ENCODE measurements at places on chromosomes 6 and 20. TPM values are rescaled to one million over a fixed set of nuclear protein-coding genes. Genes with fewer than 3 reads are reported as not detected.

DNA sequence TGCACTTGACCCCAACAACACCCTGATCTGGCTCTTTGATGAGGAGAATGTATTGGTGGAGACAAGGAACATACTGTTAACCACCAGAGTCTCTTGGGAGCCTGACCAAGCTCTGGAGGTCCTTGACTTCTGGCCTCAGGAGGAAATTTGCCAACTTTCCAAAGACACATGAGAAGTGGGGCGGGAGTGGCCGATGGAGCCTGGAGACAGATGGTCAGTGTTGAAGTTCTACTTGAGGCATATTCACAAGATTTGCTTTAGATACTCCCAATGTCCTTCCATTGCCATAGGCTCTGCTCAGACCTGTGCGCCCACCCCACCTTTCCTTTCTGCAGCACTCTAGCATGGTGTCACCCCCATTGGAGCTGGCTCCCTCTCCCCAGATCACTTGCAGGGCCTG lies 241.0 kb downstream of the SLC24A3 start:
- no peak for DNase-seq

- no peak for DNase-seq
Observed at GRCh38 chr20:29741894-29742698, 1515.4 kb upstream of the DEFB115 start.

- DNase-seq = no peak
Observed at GRCh38 chr6:134437376-134437775, 119.5 kb upstream of the SGK1 start.

- DNase-seq = no peak
Observed at GRCh38 chr20:62297449-62298227, 5.2 kb upstream of the ADRM1 start.

DNA sequence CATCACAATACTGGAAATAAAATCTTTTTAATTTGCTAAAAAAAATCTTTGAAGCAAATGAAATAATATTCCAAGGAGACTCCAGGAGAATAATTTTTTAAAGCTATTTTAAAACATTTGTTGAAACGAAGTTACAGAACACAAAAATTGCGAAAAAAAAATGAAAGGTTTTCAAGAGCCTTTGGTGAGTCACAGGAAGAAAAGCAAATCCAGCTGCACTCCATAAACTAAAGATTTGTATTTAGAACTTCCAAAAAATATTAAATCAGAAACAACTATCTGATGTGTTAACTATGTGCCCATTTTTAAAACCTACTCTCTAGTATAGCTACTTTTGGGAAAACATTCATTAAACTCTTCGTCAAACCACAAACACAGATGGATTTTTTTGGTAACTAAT lies 23.6 kb downstream of the PDSS2 start:
- no peak for DNase-seq

APCDD1L gene
- 0.13 TPM for total RNA-seq

DNA sequence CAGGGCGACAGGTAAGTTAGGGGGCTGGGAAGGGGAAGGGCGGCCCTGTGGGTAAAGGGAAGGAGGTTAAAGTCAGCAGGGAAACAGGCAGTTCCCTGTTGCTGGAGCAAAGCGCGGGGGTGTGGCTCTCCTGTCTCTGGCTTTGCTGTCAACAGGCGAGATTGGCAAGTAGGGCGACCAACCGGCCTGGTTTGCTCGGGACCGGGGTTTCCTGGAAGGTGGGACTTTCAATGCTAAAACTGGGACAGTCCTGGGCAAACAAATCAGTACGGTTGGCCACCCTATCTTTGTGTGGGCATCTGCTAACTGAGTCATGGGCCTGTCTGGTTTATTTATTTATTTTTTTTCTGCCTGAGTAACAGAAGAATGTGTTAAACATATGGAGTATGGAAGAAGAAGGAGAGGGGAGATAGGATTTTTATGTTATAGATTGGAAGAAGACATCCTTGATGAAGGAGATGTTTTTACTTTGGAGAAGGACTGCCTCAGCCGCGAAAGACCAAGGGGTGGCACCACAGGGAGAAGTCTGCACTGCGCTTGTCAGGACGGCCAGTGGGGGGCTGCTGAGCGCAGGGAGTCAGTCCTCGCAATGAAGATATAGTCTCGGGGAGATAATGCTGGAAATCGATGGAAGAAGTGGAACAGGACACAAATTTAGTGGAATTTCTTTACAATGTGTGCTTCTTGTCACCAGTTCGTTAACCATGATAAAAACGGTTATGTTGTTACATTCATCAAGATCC lies 43.4 kb upstream of the ESR1 start:
- peak; percentile 82 for DNase-seq

FRK gene
- 12.6 TPM for total RNA-seq

GRCh38 chr6:140601021-140601808 lies 1226.8 kb upstream of the CITED2 start:
- DNase-seq = no peak

DNA sequence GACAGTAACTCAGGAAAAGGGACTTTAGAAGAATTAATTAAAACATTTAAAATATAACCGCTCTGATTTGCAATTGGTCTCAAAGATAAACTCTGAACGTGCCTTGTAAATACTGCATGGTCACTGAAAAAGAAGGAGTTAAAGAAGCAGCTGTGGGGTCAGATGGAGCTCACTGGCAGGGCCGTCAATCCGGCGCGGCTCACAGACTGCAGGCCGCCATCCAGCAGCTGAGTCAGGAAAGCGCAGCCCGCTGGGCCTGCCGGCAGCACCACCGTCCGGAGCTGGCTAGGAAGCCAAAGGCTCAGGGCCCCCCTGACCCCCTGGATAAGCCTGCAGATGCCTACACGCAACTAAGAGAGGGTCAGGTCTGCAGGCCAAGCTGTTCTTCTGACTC lies 54.2 kb upstream of the FRMD1 start:
- DNase-seq = peak; percentile 48

DNA sequence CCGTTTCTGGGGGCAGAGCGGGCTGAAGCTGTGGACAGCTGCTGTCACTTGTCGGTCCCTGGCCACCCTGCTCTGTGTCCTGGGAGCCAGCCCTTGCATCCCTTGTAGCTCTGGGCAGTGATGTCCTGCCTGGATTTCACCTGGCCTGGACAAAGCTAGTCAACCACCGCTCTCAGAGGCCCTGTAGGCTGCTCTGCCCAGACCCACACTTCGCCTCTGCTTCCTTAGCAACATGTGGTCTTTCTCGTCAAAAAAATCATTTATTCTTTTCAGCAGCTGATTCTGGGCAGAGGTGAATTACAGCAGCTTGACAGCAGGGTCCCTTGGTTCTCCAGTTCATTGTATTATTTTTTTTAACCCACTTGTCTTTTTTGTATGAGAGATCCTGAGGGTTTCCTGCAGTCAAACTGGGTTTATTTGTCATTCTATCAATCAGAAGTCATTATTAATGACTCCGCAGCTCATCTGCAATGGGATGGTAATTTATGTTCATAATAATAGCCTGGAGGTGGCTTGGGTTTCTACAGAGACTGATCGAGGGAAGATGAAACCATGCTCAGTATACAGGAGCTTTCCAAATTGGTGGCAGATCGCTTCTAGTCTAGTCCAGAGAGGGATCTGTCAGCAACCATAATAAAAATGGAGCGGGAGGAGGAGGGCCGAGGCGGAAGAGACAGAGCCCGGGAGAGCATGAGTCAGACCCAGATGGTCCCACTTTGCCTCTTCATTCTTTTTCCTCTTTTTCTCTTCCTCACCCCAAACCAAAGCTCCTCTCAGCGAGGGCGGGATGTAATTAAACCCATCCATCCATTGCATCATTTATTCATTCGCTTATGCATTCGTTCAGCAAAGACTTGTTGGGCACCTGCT lies 22.4 kb downstream of the EDN3 start:
- no peak for DNase-seq

PTCRA gene
- not detected for total RNA-seq

GRCh38 chr6:138264372-138264880 lies 46.1 kb upstream of the PBOV1 start:
- DNase-seq = no peak

- DNase-seq = peak; percentile 52
Observed at GRCh38 chr6:73579851-73580246, 59.0 kb upstream of the EEF1A1 start.

GRCh38 chr6:3534599-3534998 lies 77.7 kb upstream of the SLC22A23 start:
- DNase-seq = no peak

ANKRD66 gene
- not detected for total RNA-seq

DNA sequence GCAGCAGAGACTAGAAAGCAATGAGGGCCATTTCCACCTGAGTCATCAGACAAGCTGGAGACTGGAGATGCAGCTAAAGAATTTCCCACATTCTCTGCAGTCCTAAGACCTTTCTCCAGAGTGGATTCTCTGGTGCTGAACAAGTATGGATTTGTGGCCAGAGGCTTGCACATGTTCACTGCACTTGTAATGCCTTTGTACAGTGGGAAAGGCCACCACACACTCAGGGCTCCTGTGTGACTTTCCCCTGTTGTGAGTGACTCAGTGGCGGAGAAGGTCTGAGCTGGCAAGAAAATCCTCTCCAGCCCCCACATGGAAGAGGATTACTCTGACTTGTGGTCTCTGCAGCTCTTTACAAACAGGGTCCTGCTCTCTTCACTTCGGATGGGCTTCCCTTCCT lies 192.3 kb downstream of the C6orf118 start:
- no peak for DNase-seq

DNA sequence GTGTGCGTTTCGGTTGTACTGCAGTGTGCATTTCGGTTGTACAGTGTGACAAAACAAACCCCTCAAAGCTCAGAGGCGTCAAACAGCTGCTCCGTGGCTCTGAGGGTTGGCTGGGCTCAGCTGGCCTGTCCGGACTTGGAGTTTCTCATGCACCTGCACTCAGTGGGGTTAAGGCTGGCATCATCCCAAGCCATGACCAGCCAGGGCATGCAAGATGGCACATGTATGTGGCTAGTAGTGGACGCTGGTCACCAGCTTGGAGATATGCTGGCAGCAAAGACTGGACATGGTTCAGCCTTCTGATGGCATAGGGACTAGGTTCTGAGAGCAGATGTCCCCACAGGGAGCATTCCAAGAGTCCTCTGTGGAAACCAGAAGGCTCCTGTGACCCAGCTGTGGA lies 187.2 kb downstream of the CDH4 start:
- no peak for DNase-seq

- peak; percentile 79 for DNase-seq
Observed at GRCh38 chr6:149963462-149964307, at the start of gene ULBP1. Gene ULBP1, plus strand, starts transcription at chr6:149963943. Its CDS starts 107 bp downstream, at chr6:149964050.

GRCh38 chr6:111447051-111447450 lies 36.0 kb downstream of the REV3L start:
- DNase-seq = no peak

GRCh38 chr6:17525637-17526036 lies 74.5 kb upstream of the FAM8A1 start:
- DNase-seq = no peak

GRCh38 chr6:79238919-79239318 lies 4.4 kb upstream of the HMGN3 start:
- no peak for DNase-seq

LAMA5 gene
- 112 TPM for total RNA-seq

GRCh38 chr6:144712541-144712940 lies 427.4 kb downstream of the UTRN start:
- DNase-seq = no peak

DNA sequence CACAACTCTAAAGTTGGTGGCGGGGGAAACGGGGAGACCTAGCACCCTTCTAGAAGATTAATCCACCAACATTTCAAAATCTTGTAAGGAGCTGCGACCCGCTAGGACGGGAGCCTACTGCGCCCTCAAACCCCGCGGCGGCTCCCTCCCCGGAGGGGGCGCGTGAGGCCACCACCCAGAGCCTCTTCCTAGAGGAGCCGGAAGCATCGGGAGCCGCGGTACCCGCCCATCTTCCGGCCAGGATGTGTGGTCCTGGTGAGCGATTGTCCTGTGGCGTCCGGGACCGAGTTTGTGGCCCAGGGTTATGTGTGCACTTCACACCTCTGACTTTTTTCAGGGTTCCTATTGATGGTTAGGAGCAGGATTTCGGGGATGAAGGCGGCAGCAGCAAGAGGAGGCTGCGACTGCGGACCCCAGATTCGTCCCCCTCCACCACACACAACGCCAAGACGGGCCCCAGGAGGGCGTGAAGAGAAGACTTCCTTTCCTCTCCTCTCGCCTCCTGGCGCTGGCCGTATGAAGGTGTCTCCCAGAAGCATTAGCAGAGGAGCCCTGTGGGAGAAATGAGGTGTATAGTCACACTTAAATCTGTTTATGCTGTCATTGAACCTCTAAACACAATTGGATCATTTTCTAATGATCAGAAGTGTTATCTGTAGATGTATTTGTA lies 10.7 kb downstream of the ZNF165 start:
- no peak for DNase-seq

- no peak for DNase-seq
Observed at GRCh38 chr6:121302882-121303281, 31.4 kb downstream of the TBC1D32 start.

BPIFB2 gene
- 0.18 TPM for total RNA-seq

DNA sequence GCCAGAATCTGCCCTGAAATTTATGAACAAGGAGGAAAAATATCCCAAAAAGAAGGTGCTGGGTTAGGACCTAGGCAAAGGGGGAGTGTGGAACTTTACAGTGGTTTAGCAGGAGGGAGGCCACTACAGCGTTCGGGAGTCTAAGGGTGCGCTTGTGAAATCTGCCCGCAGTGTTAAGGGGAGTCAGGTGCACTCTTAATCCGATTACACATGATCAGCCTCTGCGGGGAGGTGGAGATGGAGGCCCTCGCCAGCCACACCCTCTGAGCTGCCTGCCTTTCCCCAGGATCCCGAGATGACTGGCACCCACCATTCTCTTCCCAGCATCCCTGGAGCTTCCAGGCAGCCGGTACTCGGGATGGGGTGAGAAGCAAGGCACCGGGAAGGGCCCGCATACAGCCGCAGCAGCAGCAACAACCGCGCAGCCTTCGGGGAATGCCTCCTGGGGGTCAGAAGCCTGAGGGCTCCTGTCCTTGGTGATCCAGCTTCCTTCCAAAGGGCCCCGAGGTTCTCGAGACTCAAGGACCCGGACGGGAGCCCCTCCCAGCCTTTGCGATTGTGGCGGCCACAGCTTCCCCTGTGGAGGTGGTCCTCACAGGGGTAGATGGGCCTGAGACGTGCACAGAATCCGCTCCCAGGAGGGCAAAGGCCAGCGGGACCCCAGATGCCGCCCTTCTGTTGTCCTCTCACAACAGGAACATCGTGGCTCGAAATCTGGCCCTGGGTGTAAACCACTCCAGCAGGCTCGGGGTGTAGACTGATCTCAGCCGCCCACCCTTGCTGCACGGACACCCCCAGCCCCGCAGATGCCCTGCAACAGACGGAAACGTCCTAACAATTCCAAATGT lies 57.3 kb upstream of the CST7 start:
- no peak for DNase-seq

DNA sequence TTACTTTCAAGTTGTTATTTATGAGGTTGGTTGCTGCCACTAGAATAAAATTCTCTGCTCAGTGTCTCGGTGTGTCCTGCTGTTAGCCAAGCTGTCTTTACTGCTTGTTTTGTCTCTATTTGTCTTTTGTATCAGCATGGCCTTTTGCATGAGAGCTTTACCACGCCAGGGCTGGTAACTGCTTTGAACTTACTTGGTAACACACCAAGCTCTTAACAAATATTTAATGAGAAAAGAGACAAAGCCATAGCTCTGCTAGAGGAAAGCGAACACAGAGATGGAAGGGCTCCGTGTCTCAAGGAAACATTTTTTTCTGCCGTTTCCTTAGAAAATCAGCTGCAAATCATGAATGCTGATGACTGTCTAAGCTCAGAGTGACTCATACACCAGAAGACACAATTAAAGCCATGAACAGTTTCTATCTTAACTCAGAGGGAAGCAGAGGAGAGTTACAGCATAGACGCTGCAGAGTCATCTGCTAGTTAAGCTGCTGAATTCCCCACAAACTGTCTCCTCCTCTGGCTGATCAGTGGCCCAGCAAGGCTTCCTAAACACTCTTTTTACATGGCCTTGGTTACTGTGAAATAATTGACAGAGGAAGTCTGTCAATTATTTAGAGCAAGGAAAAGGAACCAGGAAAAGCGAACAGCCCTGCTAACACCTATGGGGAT lies 44.8 kb downstream of the AGPAT4 start:
- DNase-seq = no peak

LPA gene
- 196 TPM for total RNA-seq

GNAS gene
- 305 TPM for total RNA-seq

HLA-DQA1 gene
- total RNA-seq = 1.2 TPM
